ENCODE measurements at places on chromosomes 4 and X.

DNA sequence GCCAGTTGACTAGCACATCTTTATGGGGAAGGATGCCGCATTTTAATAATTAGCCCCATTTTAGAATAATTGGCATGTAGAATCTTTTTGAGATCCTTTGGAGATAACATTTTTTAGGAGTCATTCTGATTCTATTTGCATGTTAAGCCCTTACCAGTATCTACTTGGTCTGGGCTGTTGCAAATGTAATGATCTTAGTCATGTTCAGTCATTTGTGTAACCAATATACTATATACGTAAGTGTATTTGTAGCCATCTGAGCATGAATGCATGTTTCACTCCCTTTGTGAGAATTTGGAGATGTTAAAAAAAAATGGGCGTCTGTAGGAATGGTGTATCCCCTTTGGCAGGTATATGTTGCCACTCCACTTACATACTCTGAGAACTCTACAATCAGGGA is 119.1 kb downstream of the TEX13A start:
- DNase-seq = no peak

DNA sequence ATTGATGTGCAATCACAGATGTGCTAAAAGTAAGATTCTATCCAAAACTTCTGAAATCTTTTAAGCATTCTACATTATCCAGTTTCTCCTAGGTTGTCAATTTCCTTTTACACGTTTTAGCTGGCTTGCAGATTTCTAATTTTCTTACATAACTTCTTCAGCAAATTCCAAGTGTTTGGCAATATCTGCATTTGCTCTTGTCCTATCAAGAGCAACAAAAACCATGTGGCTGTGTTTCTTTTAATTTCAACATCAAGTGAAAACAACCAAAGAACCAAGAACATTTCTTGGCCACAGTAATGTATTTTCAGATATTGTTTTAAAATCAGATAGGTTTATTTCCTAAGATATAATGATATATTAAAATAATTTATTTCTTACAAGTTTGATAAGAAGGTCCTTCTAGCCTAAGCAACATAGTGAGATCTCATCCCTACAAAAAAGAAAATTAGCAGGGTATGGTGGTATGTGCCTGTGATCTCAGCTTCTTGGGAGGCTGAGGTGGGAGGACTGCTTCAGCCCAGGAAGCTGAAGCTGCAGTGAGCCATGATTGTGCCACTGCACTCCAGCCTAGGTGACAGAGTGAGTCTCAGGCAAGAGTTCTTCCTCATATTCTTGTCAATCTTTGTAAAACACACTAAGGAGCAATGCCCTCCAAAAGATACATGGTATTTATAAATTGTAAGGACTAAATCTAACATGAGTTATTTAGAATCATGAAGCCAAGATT is 131.4 kb upstream of the NAP1L5 start:
- DNase-seq = no peak

DNA sequence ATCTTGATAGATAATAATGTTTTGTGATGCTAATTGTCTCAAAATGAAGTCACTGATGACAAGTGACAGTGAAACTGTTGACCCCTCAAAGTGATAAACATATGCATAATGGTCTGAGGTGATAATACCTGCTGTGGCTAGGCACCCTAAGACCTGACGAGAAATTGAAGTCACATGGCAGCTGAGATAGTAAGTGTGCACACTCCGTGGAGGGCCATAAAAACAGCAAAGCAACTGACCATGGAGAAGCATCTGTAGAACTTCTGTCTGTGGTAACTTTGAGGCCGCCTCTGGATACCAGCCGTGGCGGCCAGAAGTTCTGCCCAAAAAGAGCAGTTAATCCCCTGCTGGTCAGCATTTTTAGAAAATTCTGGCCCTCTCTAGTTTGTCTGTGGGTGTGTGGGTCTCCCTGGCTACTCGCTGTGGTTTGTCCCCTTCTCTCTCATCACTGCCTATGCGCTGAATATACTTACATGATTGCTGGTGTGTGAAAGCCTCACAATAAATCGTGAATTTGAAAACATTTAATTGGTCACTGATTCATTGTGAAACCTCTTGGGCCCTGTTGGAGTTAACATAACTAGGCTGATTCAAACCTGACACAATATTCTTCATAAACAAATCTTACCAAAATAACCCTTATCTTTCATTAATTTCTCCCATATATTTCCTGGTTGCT is 50.6 kb downstream of the CCDC149 start:
- no peak for DNase-seq

DNA sequence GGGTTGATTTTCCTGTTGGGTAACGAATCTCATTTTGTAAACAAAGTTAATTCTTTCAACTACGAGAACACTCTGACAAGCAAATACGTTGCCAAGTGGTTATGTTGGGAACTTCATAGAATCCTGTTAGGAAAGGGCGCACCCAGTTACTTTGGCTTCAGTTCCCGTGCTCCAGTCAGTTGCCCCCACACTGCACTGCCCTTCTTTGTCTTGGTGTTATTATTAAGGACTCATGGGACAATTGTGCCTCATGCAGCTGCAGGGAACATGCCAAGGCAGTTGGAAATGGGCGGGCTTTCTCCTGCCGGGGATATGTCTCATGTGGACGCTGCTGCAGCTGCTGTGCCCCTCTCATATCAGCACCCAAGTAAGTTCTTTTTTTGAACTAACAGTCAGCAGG is 28.9 kb downstream of the OFD1 start:
- no peak for DNase-seq

- DNase-seq = no peak
Observed at GRCh38 chrX:6041630-6042029, 187.0 kb downstream of the NLGN4X start.

- no peak for DNase-seq
Observed at GRCh38 chr4:159143687-159144086, 40.8 kb downstream of the RAPGEF2 start.

DNA sequence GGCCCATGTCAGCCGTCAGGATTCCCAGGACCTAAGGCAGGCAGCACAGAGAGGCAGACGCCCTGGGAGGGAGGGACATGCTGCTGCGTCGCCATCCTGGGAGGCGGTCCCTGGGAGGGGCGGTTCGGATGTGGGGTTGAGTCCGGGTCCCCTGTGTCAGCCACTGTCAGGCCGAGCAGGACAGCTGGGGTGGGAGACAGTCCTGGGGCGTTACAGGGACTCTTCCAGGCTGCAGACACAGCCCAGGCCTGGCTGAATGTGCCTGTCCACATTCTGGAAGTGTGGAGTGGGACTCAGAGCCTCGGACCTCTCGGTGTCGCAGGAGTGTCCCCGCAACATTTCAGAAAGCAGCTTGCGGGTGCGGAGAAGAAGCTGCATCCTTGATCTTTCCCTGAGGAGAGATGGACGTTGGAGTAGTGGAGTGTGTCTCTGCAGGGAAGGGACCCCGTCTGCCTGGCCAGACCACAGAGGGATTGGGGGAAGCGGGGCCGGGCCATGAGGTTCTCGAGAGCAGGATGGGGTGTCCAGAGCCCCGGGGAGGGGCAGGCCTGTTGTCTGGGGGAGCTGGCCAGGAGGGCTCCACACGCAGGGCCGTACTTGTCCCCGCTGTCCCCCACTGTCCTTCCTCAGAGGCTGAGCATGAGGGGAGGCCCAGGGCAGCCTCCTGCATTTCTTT is 6.1 kb downstream of the AKAP17A start:
- no peak for DNase-seq

- DNase-seq = no peak
Observed at GRCh38 chr4:99722725-99723124, 65.1 kb upstream of the C4orf54 start.

DNA sequence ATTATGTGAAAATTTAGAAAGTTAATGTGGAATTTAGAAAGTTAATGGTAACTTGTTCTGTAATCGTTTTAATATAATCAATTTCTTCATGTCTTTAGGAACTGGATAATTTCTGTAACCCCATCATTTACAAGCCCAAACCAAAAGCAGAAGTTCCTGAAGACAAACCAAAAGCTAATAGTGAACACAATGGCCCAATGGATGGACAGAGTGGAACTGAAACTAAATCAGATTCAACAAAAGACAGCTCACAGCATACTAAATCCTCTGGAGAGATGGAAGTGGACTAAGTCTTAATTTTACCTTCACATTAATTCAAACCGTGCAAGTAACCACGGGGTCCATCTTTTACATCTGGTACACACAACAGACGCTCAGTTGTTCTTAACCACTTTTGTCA is 48.1 kb upstream of the PLK4 start:
- DNase-seq = no peak

DNA sequence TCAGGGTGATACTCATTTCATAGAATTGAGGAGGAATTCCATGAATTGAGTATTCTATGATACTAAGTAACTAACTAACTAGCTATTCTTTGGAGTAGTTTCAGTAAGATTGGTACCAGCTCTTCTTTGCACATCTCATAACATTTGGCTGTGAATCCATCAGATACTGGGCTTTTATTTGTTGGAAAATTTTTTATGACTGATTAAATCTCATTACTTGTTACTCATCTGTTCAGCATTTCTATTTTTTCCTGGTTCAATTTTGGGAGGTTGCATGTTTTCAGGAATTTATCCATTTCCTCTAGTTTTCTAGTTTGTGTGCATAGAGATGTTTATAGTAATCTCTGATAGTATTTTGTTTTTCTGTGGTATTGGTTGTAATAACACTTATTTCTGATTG is 70.8 kb upstream of the FREM3 start:
- DNase-seq = no peak

DNA sequence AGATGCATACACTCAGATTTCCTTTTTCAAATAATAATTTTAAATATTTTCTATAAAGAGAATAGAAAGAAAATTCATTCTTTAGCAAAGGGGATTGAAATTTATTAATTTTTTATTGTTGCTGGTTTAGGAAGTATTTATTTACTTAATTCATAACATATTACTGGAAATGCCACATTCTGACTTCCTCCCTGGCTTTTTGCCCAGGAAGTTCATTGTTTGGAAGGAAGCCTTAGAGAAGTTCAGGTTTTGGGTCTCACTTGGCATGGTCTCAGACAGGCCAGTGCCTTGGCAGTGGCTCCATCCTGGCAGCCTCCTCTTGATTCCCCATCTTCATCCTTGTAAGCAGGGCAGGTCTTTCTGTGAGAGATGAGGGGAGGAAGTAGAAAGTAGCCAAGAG is 50.5 kb downstream of the IL15 start:
- no peak for DNase-seq

GRCh38 chrX:45879512-45879911 is 665.7 kb downstream of the ZNF674 start:
- DNase-seq = no peak

DNA sequence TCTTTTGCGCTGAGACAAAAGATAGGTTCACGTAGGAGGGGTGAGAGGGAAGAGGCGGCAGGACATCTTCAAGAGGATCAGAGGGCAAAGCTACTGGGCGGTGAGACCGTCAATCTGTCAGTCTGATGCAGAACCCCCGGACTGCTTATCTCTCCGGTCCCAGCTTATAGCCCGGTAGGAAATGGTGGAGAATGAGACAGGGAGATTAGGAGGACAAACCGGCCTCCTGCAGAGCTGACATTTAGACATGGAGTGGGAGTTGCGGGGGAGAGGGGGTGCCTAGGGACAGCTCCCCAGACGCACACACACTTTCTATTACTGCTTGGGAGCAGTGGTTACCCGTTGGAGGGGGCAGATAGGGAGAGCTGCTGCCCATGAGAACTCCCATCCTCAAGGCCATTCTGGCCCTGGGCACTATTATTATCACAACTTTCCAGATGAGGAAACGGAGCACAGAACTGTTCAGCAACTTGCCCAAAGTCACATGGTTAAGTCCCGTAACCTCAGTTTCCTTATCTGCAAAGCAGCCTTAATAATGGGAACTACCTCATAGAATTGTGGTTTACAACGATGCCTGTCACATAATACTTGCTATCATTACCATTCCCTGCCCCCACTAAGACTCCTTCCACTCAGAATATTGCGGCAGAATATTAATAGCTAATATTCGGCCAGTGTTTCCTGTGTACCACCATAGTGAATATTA is 1.1 kb upstream of the HDAC6 start:
- no peak for DNase-seq

DNA sequence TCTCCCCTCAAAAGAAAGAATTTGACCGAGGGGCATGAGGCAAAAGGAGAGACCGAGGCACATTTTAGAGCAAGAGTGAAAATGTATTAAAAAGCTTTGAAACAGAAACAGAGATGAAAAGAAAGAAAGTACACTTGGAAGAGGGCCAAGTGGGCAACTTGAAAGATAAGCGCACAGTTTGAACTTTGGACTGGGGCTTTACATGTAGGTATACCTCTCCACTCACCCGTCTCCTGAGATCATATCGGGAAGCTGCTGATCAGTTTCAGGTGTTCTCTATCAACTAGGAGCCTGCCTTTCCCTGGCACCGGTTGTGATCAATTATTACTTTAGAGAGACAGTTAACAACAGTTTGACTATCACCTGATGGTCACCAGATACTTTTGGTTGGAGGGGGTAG is 2666.5 kb downstream of the ARAP2 start:
- DNase-seq = no peak

DNA sequence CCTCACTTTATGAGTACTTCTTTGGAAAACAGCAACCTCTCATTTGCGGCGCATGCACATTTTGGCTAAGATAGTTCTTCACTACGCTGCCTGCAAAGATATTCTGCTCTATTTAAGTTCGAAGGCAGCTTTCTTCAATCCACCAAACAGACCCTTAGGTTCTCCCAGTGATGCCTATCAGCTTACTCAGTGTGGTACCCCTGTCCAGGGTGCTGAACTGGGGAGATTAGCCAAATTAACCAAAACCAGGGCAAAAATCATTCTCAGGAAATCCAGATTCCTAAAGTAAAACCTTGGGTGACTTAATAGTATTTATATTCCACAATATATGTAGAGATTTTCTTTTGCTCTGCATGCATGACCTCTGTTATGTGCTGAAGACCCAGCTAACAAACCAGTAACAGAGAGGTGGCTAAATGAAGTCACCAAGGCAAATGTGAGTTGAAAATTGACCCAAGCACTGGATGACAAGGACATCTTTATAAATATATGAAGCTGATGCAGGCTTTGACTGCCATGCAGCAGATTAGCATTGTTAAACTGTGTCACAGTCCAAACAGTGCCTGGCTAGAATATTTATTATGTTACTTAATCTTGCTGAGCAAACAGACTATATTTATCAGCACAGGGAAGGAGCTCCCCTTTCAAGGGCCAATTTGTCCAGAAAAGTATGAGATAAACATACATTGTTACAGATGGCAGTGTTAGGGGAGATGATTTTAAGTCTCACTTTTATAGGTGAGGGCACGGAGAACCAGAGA is 418.2 kb downstream of the STIM2 start:
- DNase-seq = no peak

DNA sequence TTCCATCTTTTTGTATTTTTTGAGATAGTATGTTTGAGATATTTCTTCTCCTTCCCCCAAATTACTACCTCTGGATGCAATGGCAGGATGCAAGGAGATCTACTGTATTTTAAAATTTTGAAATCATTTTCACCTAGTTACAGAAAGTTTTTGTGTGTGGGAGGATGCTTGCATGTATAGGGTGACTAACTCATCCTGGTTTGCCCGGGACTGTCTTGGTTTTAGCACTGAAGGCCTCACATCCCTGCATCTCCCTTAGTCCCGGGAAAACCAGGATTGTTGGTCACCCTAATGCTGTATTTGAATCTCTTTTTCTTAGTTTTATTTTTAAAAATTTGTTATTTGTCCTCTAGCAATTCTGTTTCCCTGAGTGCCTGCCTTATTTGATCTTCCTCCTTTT is 12.1 kb downstream of the SUPT20HL2 start:
- DNase-seq = no peak

- no peak for DNase-seq
Observed at GRCh38 chr4:147938496-147938895, 206.6 kb downstream of the ARHGAP10 start.

All from T-cell (primary cell).